ENCODE measurements at places on chromosomes 3 and 15. TPM values are rescaled to one million over a fixed set of nuclear protein-coding genes. Genes with fewer than 3 reads are reported as not detected.

Gene MUC4
- 11.1 TPM for total RNA-seq

Gene ATP13A4
- total RNA-seq: 54.9 TPM

Gene EXD1
- not detected for total RNA-seq

Gene SNTN
- not detected for total RNA-seq

Gene PTPRG
- 42.2 TPM for total RNA-seq

Gene CCR3
- not detected for total RNA-seq

Gene GABRB3
- total RNA-seq: 0.67 TPM

Gene DUOXA2
- 13.6 TPM for total RNA-seq

Gene PLA2G4D
- total RNA-seq: 5.9 TPM

Gene CTXN2
- not detected for total RNA-seq

Gene KY
- 0.19 TPM for total RNA-seq

Gene SH3BP5
- 18.0 TPM for total RNA-seq

Gene ITIH4
- 1.9 TPM for total RNA-seq

Gene SI
- total RNA-seq: not detected

Gene TNFAIP8L3
- total RNA-seq: 13.1 TPM

Gene RCCD1
- total RNA-seq: 8.7 TPM

Gene SLC12A1
- total RNA-seq: not detected

Gene NKIRAS1
- total RNA-seq: 11.1 TPM

Gene PLA2G4E
- total RNA-seq: 8.7 TPM

Gene C2CD4A
- total RNA-seq: 0.19 TPM

Gene EIF2A
- total RNA-seq: 156 TPM

Gene WDR93
- total RNA-seq: not detected

Gene RBM5
- total RNA-seq: 197 TPM

Gene STRA6
- 0.76 TPM for total RNA-seq

Gene CPNE9
- total RNA-seq: not detected

Gene CD200R1
- 3.1 TPM for total RNA-seq

Gene FAM81A
- not detected for total RNA-seq

Gene SCN11A
- total RNA-seq: under 0.01 TPM

Gene SKOR1
- 0.18 TPM for total RNA-seq

Gene GXYLT2
- not detected for total RNA-seq

Gene SLC28A2
- not detected for total RNA-seq

Gene MAGI1
- 28.2 TPM for total RNA-seq

Gene GPR15
- 2.7 TPM for total RNA-seq

Gene TRMT10C
- 32.8 TPM for total RNA-seq

Gene ROPN1
- not detected for total RNA-seq

Gene UBE2E2
- total RNA-seq: 26.5 TPM

Gene PRKAR2A
- total RNA-seq: 36.0 TPM

Gene AGBL1
- not detected for total RNA-seq

Gene AHSG
- total RNA-seq: not detected

Gene CHCHD6
- 21.9 TPM for total RNA-seq

Gene LHFPL4
- total RNA-seq: not detected

Gene C3orf38
- 19.8 TPM for total RNA-seq

Gene CHRNA5
- 1.6 TPM for total RNA-seq

Gene GABRR3
- total RNA-seq: not detected
